ENCODE measurements at places on chromosomes 2 and 18.
A peak's percentile ranks its signal among the peaks of the same experiment; 100 is the strongest.

DNA sequence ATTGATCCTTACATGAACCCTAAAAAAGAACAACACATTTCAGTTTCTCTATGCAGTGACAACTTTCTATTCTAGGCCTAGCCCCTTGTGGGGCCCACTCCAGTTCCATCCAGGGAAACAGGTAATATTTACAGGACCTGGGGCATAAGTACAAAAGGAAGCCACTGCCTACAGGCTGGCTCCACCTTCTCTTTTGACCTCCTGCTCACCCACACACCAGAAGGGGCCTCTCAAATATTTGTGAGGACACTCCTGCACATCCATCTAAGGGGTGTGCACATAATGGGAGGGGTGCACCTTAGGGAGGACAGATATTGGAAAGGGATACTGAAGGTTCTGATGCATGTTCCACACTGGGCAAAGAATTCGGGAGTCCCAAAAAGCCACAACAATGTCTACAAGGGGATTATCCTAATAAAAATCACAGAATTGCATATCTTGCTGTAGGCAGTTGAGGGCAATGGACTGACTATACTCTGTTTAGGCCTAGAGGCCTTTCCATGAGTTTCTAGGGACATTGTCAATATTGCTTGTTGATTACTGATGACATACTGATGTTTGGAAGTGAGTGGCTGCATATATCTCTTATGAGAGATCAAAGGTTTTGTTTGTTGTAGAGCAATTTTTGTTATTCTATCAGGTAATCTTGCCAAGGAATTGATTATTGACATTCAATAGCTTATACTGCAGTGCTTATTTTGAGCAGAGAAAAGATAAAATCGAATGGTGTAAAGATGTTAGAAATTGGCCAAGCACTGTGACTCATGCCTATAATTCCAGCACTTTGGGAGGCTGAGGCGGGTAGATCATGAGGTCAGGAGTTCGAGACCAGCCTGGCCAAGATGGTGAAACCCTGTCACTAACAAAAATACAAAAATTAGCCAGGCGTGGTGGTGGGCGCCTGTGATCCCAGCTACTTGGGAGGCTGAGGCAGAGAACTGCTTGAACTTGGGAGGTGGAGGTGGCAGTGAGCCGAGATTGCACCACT, 23.8 kb upstream of the HNRNPA3 start:
- no peak for DNase-seq

DNA sequence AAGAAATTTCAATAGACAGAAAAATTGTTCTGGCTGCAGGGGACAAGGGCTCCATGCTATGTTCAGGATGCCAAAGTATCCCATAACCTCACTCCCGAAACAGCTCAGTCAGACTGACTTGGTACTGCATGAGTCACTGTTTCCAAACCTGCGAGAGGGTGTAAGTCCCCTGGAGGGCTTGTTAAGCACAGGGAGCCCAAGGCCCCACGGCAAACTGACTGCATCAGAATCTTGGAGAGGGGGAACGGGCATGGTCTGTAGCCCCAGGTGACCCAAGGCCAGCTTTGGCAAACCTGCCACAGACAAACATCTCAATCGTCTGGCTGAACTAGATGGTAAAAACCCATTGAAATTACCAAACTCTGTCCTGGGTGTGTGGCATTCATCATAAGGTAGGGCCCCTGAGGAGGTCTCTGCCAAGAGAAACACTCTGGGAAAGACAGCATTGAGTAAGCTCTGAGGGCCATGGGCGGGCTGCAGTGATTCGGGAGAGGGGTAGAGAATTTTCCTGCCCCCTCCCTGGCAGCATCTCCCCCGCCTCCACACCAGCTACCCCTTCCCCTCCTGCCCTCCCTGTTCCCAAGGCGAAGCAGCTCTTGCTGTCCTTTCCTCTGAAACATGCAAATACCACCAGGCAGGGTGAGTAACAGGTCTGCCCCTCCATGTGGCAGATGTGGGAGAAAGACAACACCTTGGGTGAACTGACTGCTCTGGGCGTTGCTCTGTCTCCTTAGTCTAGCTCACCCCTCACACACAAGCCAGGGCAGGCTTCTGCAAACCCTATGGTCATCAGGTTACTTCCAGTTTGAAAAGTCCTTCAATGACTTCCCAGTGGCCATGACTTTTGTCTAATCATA, 274.7 kb upstream of the SIX2 start:
- DNase-seq, result no peak

- DNase-seq, result peak; percentile 58
Measured at GRCh38 chr2:112958428-112959108, 19.2 kb upstream of the IL36G start.

DNA sequence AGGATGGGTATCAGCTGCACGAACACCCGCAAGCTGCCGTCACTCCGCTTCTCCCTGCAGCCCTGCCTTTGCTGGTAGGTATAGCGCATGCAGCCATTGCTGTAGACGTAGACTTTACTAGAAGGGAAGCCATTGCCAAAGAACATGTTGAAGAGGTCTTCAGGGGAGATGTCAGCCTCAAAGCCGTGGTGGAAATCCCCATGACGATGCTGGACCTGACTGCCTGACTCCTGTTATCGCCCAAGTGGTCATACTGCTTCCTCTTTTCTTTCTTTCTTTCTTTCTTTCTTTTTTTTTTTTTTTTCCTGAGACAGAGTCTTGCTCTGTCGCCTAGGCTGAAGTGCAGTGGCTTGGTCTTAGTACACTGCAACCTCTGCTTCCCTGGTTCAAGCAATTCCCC, 68.7 kb upstream of the SPRED2 start:
- DNase-seq, result peak; percentile 51

GRCh38 chr2:229041691-229042090, 229.4 kb downstream of the PID1 start:
- no peak for DNase-seq

DNA sequence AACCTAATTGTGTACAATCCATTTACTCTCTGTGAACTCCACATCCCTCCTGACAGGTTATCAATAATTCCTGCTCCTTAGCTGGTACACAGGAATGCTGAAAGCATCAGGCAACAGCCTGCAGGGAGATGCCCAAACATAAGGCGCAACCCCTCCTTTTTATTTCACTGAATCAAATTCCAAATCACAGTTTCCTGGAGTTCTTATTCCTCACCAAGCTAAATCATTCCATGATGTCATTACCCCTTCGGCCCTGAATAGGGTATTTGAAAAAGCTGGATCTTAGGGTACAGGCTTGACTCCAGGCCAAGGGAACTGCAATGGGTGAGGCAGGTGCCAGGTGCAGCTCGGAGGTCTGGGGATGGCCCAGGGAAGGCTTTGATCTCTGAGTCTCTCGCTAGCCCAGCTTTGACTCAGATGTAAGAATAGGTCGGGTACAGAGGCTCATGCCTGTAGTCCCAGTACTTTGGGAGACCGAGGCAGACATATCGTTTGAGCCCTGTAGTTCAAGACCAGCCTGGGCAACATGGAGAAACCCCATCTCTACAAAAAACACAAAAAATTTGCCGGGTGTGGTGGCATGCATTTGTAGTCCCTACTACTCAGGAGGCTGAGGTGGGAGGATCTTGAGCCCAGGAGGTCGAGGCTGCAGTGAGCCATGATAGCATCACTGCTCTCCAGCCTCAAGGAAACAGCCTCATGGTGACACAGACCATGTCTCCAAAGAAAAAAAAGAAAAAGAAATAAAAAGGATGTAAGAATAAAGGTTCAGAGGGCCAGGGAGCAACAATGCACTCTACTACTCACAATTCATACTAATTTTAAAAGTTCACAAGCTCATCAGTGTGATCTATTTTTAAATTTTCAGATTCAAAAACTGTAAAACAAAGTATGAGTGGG, 6.8 kb downstream of the FHL2 start:
- no peak for DNase-seq

DNA sequence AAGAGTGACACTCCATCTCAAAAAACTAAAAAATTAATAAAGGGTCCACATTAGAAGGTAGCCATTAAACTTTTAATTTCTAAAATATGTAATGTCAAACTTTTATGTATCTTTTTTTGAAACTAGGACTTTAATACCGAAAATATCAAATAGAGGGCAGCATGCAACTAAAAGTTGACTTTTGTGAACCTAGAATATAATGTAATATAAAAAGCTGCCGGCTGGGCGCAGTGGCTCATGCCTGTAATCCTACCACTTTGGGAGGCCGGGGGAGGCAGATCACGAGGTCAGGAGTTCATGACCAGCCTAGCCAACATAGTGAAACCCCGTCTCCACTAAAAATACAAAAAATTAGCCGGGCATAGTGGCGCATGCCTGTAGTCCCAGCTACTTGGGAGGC, 62.8 kb downstream of the INO80D start:
- peak; percentile 43 for DNase-seq

- no peak for DNase-seq
Measured at GRCh38 chr2:60470340-60470739, 83.1 kb downstream of the BCL11A start.

DNA sequence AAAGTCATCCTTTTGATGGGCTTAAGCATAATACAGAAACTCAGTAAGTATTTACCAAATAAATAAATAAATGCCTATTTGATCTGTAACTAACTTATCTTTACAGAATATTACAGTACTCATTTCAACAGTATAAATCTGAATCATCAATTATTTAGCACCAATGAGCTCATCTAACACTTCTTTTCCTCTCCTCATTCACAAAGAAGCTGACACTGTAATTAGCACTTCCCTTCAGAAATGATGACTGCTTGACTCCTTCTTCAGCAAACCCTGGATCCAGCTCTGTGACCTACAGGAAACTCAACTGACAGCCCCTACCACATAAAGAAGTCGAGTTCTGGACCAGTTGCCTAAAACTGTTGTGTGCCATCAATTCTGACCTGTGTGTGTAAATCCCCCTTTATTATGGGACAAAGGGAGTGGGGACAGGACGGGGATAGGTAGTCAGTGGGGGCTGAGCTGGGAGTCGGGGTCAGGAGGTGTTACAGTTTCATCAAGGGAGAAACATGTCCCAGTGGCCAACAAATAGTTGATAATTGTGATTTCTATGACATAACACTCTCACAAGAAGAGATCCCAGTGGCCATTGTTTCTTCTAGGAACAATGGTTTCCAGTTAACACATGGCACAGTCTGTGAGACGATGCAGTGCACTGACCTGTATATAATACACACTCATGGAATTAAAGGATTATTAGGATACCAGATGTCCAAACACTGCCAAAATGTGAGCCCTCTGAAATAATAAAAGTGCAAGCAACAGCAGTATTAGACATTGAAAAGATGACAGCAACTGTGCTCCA, 68.7 kb downstream of the STK39 start:
- no peak for DNase-seq

GRCh38 chr2:209721497-209721896, 50.1 kb upstream of the UNC80 start:
- no peak for DNase-seq

GRCh38 chr18:68533641-68534040, 181.3 kb downstream of the TMX3 start:
- DNase-seq, result no peak
